CD4-positive, alpha-beta T cell treated with Interleukin-15 for 4 hours (primary cell): ENCODE measurements at places on chromosomes 7 and 10.
A peak's percentile ranks its signal among the peaks of the same experiment; 100 is the strongest.

- DNase-seq, result peak; percentile 7
These were observed 147.7 kb upstream of the BMPER start for GRCh38 chr7:33757563-33758165.

DNA sequence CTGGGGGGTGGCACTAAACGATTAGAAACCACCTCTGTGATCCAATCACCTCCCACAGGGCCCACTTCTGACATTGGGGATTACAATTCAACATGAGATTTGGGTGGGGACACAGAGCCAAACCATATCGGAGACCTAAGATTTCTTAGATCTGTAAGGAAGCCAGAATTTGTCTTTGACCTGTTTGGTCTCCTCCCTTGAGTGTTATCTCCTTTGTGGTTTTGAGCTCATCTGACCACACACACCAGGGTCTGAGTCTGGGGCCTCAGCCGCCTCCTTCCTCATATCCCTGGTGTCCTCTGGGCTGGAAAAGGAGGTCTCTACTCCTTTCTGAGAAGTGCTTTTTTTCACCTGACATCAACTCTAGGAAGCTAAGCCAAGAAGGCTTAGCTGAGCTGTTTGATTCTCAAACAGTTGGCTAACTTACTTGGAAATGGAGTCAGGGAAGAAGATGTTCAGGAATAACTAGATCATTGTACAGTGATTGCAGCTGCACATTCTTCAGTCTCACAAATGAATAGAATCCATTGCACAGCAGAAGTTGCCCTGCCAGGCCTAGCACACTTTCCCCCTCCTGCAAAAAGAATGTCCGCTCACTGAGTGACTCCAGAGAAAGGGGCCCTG is 167.4 kb downstream of the ARHGAP21 start:
- DNase-seq, result no peak

GRCh38 chr7:74018246-74018895 is 9.6 kb upstream of the ELN start:
- DNase-seq, result no peak

DNA sequence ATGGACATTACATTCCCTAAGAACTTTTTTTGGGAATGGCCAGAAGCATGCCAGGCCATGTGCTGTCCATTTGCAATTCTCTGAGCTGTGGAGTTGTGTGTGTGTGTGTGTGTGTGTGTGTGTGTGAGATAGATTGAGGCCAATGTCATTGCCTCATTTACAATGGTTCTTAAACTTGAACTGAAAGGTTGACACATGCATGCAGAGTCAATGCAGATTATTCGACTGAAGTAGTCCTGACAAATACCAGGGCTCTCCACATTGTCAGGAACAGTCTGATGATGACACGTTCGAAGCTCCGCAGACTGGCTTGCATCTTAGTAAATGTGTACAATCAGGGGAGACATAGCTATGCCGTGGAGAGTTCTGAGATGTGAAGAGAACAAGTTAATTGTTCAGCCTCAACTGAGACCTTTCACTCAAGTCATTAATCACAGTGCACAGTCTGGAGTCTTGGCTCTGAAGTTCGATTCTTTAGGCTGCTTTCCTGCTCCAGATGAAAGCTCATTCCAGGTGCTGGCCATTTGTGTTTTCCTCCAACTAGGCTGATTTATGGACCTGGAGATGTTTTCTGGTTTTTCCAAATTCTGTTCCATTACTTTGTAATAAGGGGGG is 921.9 kb downstream of the LRMDA start:
- DNase-seq, result no peak

GRCh38 chr10:13448216-13448615 is 80.6 kb downstream of the BEND7 start:
- DNase-seq, result no peak

GRCh38 chr7:44724276-44724675 is 24.4 kb upstream of the ZMIZ2 start:
- no peak for DNase-seq

GRCh38 chr10:96289218-96289910 is 14.9 kb upstream of the DNTT start:
- DNase-seq, result no peak

- DNase-seq, result no peak
These were observed 805.6 kb downstream of the NRG3 start for GRCh38 chr10:82680608-82681007.

GRCh38 chr10:55820071-55820470 is 541.0 kb downstream of the ZWINT start:
- DNase-seq, result no peak

GRCh38 chr10:121185816-121186455 is 334.8 kb downstream of the WDR11 start:
- no peak for DNase-seq

GRCh38 chr10:50437248-50437647 is 185.9 kb upstream of the ASAH2 start:
- DNase-seq, result no peak

GRCh38 chr10:124676416-124677062 is 67.6 kb downstream of the FAM53B start:
- DNase-seq, result no peak

DNA sequence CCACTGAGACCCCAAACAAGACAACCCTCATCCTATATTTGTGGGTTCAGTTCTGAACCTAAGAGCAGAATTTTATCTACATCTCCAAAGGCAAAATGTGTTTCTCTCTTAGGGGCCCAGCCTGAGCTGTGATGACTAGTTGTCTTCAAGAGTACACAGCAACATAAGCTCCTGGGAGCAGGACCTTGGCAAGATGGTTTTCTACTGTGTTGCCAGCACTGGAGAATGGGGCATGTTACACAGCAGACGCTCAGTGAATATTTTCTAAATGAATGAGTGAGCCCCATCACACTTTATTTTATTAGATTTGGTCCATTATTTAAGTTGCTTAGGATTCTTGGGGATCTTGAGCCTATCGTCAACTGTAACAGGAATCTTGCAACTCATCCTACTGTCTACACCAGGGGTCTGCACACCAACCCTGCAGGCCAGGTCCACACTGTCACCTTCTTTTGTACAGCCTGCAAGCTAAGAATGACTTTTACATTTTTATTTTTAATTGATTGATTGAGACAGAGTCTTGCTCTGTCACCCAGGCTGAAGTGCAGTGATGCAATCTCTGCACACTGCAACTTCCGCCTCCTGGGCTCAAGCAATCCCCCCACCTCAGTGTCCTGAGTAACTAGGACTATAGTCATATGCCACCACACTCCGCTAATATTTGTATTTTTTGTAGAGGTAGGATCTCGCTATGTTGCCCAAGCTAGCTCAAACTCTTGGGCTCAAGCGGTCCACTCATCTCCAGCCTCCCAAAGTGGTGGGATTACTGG is 347.1 kb downstream of the FGFR2 start:
- DNase-seq, result no peak

GRCh38 chr7:65731562-65732035 is 141.3 kb upstream of the VKORC1L1 start:
- DNase-seq, result no peak

DNA sequence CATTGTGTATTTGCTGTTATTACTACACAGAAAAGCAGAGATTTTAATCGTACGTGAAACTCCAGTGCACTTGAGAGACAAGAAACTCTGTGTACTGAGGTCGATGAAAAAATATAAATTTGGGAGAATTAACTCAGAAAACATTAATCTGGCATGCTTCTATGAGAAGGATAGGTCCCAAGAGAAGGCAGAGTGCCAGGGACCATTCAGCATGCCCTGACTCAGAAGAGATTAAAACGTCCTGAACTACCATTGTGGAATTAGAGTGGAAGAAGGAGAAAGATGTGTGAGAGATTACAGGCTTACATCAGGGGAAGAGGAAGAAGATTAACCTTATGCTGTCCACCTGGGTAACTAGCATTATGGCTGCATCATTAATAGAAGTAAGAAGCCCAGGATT is 72.4 kb downstream of the REEP3 start:
- no peak for DNase-seq

- no peak for DNase-seq
These were observed 193.2 kb upstream of the GHITM start for GRCh38 chr10:83945982-83946718.

GRCh38 chr10:110652475-110653118 is 8.5 kb downstream of the RBM20 start:
- DNase-seq, result no peak

GRCh38 chr7:105791926-105792325 is 84.5 kb downstream of the ATXN7L1 start:
- DNase-seq, result no peak

DNA sequence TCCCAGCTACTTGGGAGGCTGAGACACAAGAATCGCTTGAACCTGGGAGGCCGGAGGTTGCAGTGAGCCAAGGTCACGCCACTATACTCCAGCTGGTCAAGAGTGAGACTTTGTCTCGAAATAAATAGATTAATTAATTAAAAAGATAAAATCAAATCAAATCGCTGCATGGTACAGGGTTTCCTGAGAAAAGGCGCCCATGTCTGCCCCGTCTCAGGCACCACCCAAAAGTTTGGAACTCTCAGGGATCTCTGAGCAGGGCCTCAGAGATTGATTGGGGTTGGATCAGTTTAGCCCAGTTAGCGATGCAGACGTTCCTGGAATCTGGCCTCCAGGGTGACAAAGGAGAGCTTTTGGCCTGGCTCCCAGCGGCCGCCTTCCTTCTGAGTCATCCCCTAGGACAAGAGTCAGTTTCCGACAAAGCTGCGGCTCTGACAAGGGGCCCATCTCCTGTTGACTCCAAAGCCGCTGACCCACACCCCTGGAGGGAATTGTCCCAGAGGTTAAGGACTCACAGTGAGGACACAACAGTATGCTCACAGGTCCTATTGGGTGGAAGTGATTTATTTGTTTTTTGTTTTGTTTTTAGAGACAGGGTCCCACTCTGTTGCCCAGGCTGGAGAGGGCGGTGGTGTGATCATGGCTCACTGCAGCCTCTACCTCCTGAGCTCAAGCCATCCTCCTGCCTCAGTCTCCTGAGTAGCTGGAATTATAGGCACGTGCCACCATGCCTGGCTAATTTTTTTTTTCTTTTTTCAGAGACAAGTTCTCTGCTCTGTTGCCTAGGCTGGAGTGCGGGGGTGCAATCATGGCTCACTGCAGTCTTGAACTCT is 6.8 kb downstream of the ORAI2 start:
- DNase-seq, result no peak

- no peak for DNase-seq
These were observed 12.0 kb downstream of the FXYD4 start for GRCh38 chr10:43383204-43383971.
